ENCODE measurements at places on chromosomes 5 and 9. TPM values are rescaled to one million over a fixed set of nuclear protein-coding genes. Genes with fewer than 3 reads are reported as not detected.
A peak's percentile ranks its signal among the peaks of the same experiment; 100 is the strongest.

DNA sequence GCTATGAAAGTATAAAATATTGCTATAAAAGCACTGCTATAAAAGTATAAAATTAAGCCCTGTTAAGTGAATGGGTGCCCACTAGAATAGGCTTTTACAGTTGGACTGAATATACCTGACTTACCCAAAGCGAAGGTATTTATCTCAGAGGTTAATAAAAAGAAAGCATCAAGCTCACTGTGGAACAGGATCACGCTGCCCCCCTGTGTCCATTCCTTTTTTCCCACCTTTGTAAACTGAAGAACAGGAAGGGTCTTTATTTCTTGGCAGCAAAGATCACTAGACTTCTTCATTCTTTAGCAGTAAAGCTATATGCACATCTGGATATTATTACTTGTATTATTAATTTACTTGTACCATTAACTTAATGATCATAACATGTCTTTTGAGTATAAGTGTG is 22.1 kb upstream of the PLPP6 start:
- H3K4me1 ChIP-seq, result no peaks in the 10 kb centered on the region
- peak; percentile 15 for DNase-seq
- H3K27me3 ChIP-seq, result no peaks in the 10 kb centered on the region
- H3K36me3 ChIP-seq, result no peaks in the 10 kb centered on the region

DNA sequence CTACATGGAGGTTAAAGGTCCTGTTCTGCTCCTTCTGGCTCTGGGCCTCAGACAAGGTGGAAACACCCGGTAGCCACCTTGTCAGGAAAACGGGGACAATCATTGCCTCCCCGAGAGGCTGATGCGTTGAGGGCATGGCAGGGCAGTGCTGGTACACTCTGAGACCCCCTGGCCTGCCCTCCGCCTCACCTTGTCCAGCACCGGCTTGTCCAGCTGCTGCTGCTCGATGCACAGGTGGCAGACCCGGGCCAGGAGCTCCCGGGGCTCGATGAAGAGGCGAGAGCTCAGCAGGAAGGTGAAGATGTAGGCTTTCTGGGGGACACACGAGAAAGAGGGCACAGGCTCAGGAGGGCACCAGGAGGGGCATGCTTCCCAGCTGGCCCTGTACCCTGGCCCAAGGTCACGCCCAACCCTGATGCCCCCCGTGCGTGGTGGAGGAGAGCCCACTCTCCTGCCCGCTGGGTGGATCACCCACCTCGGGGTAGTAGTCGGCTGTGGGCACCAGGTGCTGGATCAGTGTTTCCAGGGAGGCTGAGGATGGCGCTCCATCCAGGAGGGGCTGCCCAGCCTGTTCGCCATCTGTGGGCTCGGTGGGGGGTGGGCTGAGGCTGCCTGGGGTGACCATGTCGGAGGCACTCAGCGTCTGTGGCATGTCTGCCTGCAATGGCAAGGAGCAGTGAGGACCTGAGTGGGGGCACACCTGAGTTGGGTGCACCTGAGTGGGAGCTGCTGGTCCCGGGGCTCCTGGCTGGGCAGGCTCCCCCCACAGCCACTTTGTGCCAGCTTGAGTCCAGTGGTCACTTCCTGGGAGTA is 66.0 kb upstream of the RNF130 start:
- no peak overlapping the region for H3K27ac ChIP-seq
- H3K4me3 ChIP-seq, result no peak overlapping the region
- no peak for DNase-seq
- H3K36me3 ChIP-seq, result no peaks in the 10 kb centered on the region
- no peaks in the 10 kb centered on the region for H3K27me3 ChIP-seq

DNA sequence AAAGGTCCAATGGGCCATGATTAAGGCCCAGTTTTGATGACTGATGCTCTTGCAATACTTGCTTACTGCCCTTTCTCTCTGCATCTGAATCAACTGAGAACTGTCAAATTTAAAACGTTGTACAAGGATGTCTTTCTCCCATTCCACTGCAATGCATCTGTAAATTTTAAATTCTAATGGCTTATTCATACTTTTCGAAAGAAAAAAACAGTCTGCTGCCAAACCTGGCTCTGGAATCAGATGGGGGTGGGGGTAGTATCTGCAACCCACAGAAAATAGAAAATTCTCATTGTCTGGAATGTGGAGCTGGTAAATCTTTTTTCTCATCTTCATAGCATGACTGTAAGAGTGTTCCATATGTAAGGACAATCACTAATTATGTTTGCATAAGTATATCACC is 371.8 kb upstream of the RFX3 start:
- no peak overlapping the region for H3K27ac ChIP-seq
- DNase-seq, result no peak
- H3K27me3 ChIP-seq, result no peaks in the 10 kb centered on the region

DNA sequence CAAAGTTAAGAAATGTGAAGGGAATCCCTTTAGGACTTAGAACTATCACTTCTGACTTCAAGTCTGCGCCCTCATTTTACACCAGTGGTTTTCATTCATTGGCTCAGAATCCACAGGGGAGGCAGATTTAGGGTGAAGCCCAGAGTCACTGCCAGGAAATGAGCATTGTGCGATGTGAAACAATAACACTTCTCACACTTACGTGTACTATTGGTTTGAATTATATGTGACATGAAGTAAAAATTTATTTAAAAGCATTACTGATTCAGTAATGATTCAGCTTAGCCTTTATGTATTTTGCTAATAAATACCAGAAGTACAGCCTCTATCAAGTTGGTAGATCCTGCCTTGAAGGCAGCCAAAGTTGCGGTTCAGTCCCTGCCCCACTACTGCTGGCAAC is 98.6 kb downstream of the PAM start:
- no peak overlapping the region for H3K4me3 ChIP-seq
- H3K36me3 ChIP-seq, result no peaks in the 10 kb centered on the region
- no peaks in the 10 kb centered on the region for H3K4me1 ChIP-seq
- H3K27ac ChIP-seq, result no peak overlapping the region
- no peaks in the 10 kb centered on the region for H3K27me3 ChIP-seq

GRCh38 chr5:13990896-13991295 is 46.4 kb upstream of the DNAH5 start:
- no peak overlapping the region for H3K4me3 ChIP-seq
- no peaks in the 10 kb centered on the region for H3K36me3 ChIP-seq
- H3K4me1 ChIP-seq, result peaks cover 6% of the 10 kb centered on the region
- peaks cover 4% of the 10 kb centered on the region for H3K27me3 ChIP-seq
- H3K27ac ChIP-seq, result no peak overlapping the region

GRCh38 chr9:97980918-97981845 is 2.0 kb upstream of the ANP32B start:
- H3K4me3 ChIP-seq, result no peak overlapping the region
- H3K36me3 ChIP-seq, result no peaks in the 10 kb centered on the region
- H3K27ac ChIP-seq, result peak overlapping the region; percentile 61
- peaks cover 11% of the 10 kb centered on the region for H3K4me1 ChIP-seq
- no peaks in the 10 kb centered on the region for H3K27me3 ChIP-seq
- DNase-seq, result no peak

Gene ZNF883
- total RNA-seq, result 2.2 TPM

GRCh38 chr5:67815455-67816391 is 399.8 kb upstream of the PIK3R1 start:
- peaks cover 1% of the 10 kb centered on the region for H3K4me1 ChIP-seq
- no peaks in the 10 kb centered on the region for H3K27me3 ChIP-seq
- peak overlapping the region; percentile 76 for H3K27ac ChIP-seq
- H3K4me3 ChIP-seq, result no peak overlapping the region
- H3K36me3 ChIP-seq, result no peaks in the 10 kb centered on the region

GRCh38 chr9:104860263-104860662 is 67.7 kb downstream of the ABCA1 start:
- H3K36me3 ChIP-seq, result peaks cover 4% of the 10 kb centered on the region
- no peaks in the 10 kb centered on the region for H3K27me3 ChIP-seq
- no peak overlapping the region for H3K27ac ChIP-seq
- DNase-seq, result peak; percentile 44
- H3K4me3 ChIP-seq, result no peak overlapping the region
- H3K4me1 ChIP-seq, result peaks cover 20% of the 10 kb centered on the region

- no peak for DNase-seq
- H3K36me3 ChIP-seq, result no peaks in the 10 kb centered on the region
- no peaks in the 10 kb centered on the region for H3K27me3 ChIP-seq
- no peak overlapping the region for H3K4me3 ChIP-seq
These were observed 1975.2 kb upstream of the C9orf72 start for GRCh38 chr9:29548436-29548835.

- no peaks in the 10 kb centered on the region for H3K4me1 ChIP-seq
- no peaks in the 10 kb centered on the region for H3K27me3 ChIP-seq
- no peaks in the 10 kb centered on the region for H3K36me3 ChIP-seq
- no peak overlapping the region for H3K27ac ChIP-seq
- H3K4me3 ChIP-seq, result no peak overlapping the region
These were observed 291.5 kb downstream of the ARRDC3 start for GRCh38 chr5:91091471-91092234.

GRCh38 chr5:111942661-111943401 is 185.8 kb upstream of the NREP start:
- H3K27me3 ChIP-seq, result no peaks in the 10 kb centered on the region
- no peak overlapping the region for H3K4me3 ChIP-seq
- no peaks in the 10 kb centered on the region for H3K36me3 ChIP-seq

- H3K4me1 ChIP-seq, result no peaks in the 10 kb centered on the region
- DNase-seq, result no peak
- H3K36me3 ChIP-seq, result no peaks in the 10 kb centered on the region
- H3K27me3 ChIP-seq, result no peaks in the 10 kb centered on the region
- H3K4me3 ChIP-seq, result no peak overlapping the region
- no peak overlapping the region for H3K27ac ChIP-seq
These were observed 175.1 kb downstream of the PPP2R2B start for GRCh38 chr5:146703499-146703898.

Gene SHISAL2B
- total RNA-seq, result 0.34 TPM

DNA sequence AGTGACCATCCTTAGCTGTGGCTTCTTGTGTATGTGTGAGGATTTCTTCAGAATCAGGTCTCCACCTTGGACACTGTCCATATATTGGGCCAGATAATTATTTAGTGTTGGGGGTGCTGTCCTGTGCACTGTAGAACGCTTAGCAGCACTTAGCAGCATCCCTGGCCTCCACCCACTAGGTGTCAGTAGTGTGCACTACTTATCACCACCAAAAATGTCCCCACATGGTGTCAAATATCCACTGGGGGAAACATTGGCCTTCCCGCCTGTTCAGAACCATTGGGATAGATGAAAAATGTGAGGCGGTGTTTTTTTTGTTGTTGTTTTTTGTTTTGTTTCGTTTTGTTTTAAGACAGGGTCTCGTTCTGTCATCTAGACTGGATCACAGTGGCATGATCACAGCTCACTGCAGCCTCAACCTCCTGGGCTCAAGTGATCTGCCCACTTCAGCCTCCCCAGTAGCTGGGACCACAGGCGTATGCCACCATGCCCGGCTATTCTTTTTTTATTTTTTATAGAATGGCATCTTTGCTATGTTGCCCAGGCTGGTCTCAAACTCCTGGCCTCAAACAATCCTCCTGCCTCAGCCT is 67.7 kb downstream of the TENT4A start:
- no peaks in the 10 kb centered on the region for H3K4me1 ChIP-seq
- H3K36me3 ChIP-seq, result no peaks in the 10 kb centered on the region
- no peaks in the 10 kb centered on the region for H3K27me3 ChIP-seq
- no peak overlapping the region for H3K27ac ChIP-seq
- no peak overlapping the region for H3K4me3 ChIP-seq
- DNase-seq, result no peak

DNA sequence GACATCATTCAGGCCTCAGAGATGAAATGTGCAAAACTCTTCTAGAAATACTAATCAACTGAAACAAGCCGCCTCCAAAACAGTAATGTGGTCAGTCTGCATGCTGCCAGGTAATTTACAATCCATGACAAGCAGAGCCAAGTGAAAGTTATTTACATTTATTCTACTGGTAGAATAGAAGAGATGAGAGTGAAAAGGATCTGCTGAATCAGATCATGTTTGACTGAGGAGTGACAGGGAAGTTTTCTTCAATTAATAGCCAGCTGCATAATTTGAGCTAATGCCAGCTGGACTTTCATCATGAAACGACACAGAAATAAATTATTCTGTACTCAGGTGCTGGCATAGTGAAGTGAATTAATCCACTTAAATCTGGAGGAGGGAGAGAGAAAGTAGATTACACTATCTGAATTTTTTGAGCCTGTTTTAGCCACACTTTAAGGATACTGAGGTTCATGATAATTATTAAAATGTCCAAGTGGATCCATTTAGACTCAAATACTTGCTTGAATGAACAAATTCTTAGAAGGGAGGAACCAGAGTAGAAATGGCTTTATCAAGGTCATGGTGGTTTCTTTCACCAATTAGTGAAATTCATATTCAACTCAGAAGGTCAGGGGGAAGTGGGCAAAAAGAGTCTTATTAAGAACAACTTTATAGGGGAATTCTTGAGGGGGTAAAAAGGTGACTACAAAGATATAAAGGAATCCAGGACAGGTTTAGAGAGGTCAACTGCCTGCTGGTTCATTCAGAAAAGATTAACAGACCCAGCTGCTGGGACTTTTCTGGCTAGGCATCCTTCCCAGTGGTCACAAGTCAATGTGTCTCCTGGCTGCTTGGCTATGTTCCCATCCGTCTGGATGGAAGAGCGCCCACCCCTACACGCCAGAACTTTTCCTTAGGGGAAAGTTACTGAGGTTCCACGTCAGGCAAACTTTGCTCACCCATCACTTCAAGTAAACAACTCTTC is 350.4 kb downstream of the PDE4D start:
- no peaks in the 10 kb centered on the region for H3K36me3 ChIP-seq
- DNase-seq, result peak; percentile 65
- H3K27me3 ChIP-seq, result no peaks in the 10 kb centered on the region
- H3K4me1 ChIP-seq, result peaks cover 20% of the 10 kb centered on the region
- no peak overlapping the region for H3K27ac ChIP-seq

DNA sequence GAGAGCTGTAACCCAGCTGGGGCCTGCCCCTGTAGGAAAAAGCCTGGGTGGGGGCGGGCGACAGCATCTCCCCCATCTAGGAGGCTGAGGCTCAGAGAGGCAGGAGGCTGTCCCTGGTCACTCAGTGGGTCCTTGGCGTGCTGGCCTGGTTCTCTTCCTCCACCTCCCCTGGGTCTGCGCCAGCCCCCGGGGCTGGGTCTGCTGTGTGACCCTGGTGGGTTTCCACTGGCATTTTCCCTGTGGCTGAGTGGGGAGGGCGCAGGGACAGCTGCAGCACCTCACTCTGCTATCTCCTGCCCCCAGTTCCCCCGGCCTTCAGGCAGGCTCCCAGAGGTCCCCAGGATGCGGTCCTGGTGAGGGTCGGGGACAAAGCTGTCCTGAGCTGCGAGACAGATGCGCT is 59.5 kb upstream of the ASS1 start:
- no peaks in the 10 kb centered on the region for H3K4me1 ChIP-seq
- no peaks in the 10 kb centered on the region for H3K27me3 ChIP-seq
- no peaks in the 10 kb centered on the region for H3K36me3 ChIP-seq
- DNase-seq, result no peak
- no peak overlapping the region for H3K4me3 ChIP-seq
- H3K27ac ChIP-seq, result no peak overlapping the region

- H3K4me3 ChIP-seq, result no peak overlapping the region
- H3K36me3 ChIP-seq, result no peaks in the 10 kb centered on the region
- DNase-seq, result no peak
- H3K27me3 ChIP-seq, result no peaks in the 10 kb centered on the region
These were observed 208.8 kb upstream of the IRX2 start for GRCh38 chr5:2960294-2960693.

Gene AMBP
- 1.2 TPM for total RNA-seq

- peaks cover 4% of the 10 kb centered on the region for H3K4me1 ChIP-seq
- no peaks in the 10 kb centered on the region for H3K27me3 ChIP-seq
- H3K36me3 ChIP-seq, result no peaks in the 10 kb centered on the region
- no peak for DNase-seq
These were observed 20.3 kb upstream of the RIC1 start for GRCh38 chr9:5608298-5609225.

Data from lung (tissue), 17 donors.